ENCODE measurements at places on chromosomes 13 and 19.

DNA sequence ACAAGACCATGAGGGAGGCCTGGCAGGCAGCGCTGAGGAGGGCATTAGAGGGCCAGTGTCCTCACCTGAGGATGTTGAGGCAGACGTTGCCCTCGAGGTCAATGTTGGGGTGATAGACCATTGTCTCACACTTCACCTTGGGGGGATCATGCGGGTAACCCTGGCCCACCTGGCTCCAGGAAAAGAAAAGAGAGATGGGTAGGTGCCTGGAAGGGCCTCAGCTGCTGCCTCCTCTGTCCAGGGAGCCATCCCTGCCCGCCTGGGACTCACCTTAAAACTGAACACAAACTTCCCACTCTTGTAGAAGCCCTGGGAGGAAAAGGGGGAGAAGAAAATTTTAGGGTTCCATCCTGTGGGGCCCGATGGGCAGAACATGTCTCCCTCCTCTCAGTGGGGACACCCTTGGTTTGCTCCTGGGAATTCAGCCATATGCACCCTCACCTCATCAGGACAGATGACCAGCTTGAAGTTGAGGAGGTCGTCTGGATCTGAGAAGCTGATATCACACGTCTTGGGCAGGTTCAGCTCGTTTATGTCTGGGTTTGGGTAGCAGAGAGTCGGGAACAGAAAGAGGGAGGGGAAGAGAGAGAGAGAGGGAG is 1.7 kb downstream of the UBE2M start:
- no peak for DNase-seq

DNA sequence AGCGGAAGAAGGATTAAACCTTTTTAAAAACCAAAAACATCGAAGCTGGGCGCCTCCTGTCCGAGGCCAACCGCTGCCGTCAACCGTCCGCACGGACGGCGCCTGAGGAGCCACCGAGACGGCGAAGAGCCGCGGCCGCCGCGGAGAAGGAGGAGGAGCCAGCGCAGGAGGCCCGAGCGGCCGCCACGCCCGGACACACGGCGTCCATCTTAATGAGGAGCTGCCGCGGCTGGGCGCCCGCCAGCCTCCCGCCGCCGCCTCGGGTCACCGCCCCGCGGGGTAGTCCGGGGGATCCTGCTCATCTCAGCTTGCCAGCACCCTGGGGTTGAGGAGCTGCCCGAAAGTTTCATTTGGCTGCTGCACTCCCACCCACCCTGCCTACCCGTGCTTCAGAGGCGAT is 10.6 kb downstream of the ZSCAN1 start:
- DNase-seq = no peak

DNA sequence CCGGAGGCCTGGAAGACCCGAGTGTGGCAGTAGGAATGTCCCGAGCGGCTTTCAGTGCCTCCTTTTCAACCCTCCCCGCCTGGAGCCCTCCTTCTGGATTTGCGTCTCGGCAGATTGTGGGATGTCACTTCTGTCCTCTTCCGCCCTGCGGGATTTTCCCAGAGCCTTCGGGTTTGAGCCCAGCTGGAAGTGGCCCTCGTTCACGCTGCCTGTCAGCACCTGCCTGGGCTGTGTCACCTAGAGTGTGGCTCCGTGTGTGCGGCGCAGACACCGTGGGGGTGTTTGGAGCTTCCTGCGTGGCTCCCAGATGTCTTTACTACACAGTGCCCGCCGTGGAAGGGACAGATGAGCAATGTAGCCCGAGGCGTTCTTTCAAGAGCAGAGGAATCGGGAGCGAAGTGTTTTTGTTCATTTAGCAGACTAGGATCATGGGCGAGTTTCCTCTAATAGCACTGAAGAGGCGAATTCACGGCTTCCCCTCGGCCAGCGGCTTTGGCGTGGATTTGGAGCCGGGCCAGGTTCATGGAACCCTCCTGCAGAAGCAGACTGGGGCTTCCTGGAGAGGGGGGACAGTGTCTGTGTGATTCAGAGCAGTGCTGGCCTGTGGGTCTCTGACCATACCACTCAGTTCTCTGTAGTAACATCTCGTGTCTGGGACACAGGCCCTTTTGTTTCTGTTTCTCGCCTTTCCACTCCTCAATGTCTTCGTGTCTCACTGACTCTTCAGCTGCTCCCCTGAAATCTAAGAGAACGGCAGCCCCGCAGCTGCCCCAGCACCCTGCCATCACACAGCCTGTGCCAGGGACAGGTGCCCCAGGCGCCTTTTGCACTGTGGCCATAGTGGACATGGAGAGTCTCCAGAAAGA is 68.0 kb downstream of the KDM4B start:
- no peak for DNase-seq

GRCh38 chr19:13015361-13016223 is 20.3 kb downstream of the NFIX start:
- DNase-seq = no peak

- no peak for DNase-seq
Observed at GRCh38 chr13:28161370-28161769, 23.0 kb downstream of the PAN3 start.

- DNase-seq = no peak
Observed at GRCh38 chr13:79589603-79590393, 108.8 kb downstream of the NDFIP2 start.

DNA sequence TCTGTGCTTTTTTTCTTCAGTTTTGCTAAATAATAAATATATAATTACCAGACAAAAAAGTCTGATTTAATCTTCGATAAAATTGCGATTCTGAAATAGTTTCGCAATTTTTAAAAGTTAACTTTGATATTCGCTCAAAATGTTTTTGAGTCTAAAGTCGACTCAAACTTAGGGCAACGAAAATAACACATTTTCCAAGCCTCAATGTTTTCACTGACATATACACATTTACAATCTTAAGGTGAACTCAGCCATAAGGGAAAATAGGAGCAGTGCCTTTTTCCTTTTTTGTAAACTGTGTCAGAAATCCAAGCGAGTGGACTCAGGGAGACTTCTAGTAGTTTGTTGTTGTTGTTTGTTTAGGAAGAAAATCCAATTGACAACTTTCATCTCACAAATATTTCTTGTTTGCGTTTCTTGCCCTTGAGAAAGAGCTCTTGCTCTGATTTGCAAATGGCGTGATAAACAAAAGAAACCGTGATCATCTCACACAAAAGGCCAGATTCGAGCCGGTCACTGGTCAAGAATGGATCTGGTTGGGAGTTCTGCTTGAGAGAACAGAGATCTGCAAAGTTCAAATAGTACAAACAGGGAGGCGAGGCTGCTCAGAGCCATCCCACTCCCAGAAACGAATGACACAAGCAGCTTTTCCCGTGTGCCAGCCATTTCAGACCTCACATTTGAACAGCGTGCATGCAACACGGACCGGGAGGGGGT is 2.1 kb downstream of the SOX21 start:
- DNase-seq = no peak

DNA sequence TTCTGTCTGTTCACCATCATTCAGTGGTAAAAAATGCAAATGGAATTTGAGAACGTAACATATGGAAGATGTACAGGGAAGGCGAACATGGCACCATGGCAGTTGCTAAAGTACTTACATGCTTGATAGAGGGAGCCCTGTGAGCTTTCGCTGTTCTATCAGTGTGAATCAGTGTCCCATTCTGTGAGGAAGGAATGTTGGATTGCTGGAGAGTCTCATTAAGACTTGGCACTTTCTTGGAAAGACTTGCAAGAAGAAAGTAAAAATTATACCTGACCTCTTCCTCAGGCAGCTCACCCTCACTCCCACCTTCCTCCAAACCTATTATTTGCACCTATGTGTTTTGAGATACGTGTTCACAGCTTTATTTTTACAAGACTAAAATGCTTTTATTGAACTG is 43.5 kb downstream of the FREM2 start:
- no peak for DNase-seq

DNA sequence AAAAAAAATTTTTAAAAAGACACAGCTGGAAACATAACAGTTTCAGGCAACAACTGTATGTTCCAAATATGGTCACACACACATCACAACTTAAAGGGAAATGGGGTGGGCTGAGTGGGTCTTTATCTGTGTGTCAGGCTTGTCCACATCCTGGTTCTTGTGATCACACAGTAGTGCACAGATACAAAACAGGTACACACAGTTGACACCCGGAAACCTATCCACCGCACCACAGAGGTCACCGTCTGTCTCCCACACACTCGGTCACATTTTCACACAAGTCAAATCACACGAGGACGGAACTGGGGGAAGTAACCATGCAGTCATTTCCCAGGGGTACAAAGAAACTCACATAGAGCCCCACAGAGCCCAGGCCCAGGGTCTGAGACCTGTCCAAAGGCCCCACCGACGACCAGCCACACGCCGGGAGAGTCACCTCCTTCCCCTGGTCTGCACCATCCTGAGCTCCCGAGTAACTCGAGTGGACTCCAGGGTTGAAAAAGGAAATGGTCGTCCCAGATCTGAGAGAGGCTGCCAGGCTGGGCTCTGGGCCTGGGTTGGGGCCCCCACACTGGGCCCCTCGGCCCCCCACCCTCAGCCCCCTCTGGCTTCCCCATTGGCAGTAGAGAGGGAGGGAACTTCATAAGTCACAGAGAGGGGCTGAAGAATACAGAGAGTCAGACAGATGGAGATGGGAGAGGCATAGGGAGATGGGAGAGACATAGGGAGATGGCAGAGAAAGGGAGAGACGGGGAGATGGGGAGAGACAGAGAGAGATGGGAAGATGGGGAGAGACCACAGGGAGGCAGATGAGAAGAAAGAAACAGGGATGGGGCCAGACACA is 1.3 kb upstream of the PPAN start:
- no peak for DNase-seq

- DNase-seq = no peak
Observed at GRCh38 chr13:51727634-51728274, 76.2 kb downstream of the DHRS12 start.

DNA sequence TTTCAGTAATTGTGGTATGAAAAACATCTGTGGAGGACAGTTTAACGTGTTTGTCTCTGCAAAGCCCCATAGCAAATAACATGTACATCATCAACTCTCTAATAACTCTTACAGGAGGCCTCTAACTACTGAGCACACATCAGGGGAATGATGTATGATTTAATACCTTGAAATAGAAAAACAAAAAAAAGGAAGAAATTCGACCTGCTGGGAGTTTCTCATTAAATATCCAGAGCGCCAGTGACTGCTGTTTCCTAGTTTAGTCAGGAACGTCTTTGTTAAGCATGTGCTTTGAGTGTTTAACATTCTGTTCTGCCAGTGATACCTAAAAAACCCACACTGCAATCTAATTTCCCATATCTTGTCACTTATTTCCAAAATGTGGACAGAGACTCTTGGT is 235.4 kb downstream of the PCDH20 start:
- DNase-seq = no peak

Measured in NCI-H446 treated with DMSO at 0.1 percent for 48 hours (cell line).